ENCODE measurements at places on chromosomes 3 and 15. TPM values are rescaled to one million over a fixed set of nuclear protein-coding genes. Genes with fewer than 3 reads are reported as not detected.

The NCKIPSD gene
- polyA plus RNA-seq = 10.9 TPM

The DUOXA2 gene
- polyA plus RNA-seq = not detected

The SMAD6 gene
- polyA plus RNA-seq = not detected

The DNAH12 gene
- 0.77 TPM for polyA plus RNA-seq

The PCNP gene
- 120 TPM for polyA plus RNA-seq

The HIGD2B gene
- polyA plus RNA-seq = not detected

The SLC15A2 gene
- polyA plus RNA-seq = 4.4 TPM

The GPX1 gene
- 80.7 TPM for polyA plus RNA-seq

The CCR3 gene
- polyA plus RNA-seq = not detected

The FANCD2OS gene
- polyA plus RNA-seq = not detected

The ACOX2 gene
- polyA plus RNA-seq = 2.4 TPM

The CAMKV gene
- 0.11 TPM for polyA plus RNA-seq

The CPLX3 gene
- 2.4 TPM for polyA plus RNA-seq

The GOLGA8M gene
- not detected for polyA plus RNA-seq

The POPDC2 gene
- not detected for polyA plus RNA-seq

The GANC gene
- 3.2 TPM for polyA plus RNA-seq

The FMN1 gene
- polyA plus RNA-seq = 0.91 TPM

The FBXW12 gene
- not detected for polyA plus RNA-seq

The ROBO2 gene
- polyA plus RNA-seq = 107 TPM

The TMEM43 gene
- 10.9 TPM for polyA plus RNA-seq

The TXNRD3 gene
- 1.4 TPM for polyA plus RNA-seq

The NUP210 gene
- polyA plus RNA-seq = 0.90 TPM

The PP2D1 gene
- polyA plus RNA-seq = not detected

The MYRIP gene
- 8.1 TPM for polyA plus RNA-seq

The GRK7 gene
- polyA plus RNA-seq = not detected

The PRSS50 gene
- not detected for polyA plus RNA-seq

The GOLGA8N gene
- 0.59 TPM for polyA plus RNA-seq

The SKOR1 gene
- polyA plus RNA-seq = 26.2 TPM

The SLC12A8 gene
- polyA plus RNA-seq = 3.0 TPM

The HTR3C gene
- not detected for polyA plus RNA-seq
